ENCODE measurements at places on chromosomes 2 and 18. TPM values are rescaled to one million over a fixed set of nuclear protein-coding genes. Genes with fewer than 3 reads are reported as not detected.

The ZNF516 gene
- 22.9 TPM for total RNA-seq

The SLC30A3 gene
- under 0.01 TPM for total RNA-seq

The TFPI gene
- total RNA-seq: 292 TPM

The USP14 gene
- total RNA-seq: 13.4 TPM

The ALLC gene
- total RNA-seq: not detected

The PLCL1 gene
- 1.1 TPM for total RNA-seq

The VAMP5 gene
- total RNA-seq: 32.8 TPM

The HOXD12 gene
- not detected for total RNA-seq

The SCYGR4 gene
- total RNA-seq: not detected

The MOB4 gene
- total RNA-seq: 23.3 TPM

The FABP1 gene
- not detected for total RNA-seq

The UGT1A10 gene
- total RNA-seq: 0.83 TPM

The MPP4 gene
- 0.65 TPM for total RNA-seq

The CD28 gene
- under 0.01 TPM for total RNA-seq

The ABCG5 gene
- total RNA-seq: not detected

The MEP1B gene
- not detected for total RNA-seq

The ARMC9 gene
- 72.9 TPM for total RNA-seq

The DIS3L2 gene
- 16.4 TPM for total RNA-seq

The VIL1 gene
- not detected for total RNA-seq

The ALPP gene
- total RNA-seq: not detected

The MC4R gene
- not detected for total RNA-seq

The GREB1L gene
- total RNA-seq: not detected

The IL1RN gene
- 0.71 TPM for total RNA-seq

The GLB1L gene
- total RNA-seq: 38.6 TPM

The IMPACT gene
- 29.0 TPM for total RNA-seq

The OSR1 gene
- 36.5 TPM for total RNA-seq

The ACP1 gene
- total RNA-seq: 104 TPM

The RPL31 gene
- total RNA-seq: 2,106 TPM

The RAD51AP2 gene
- not detected for total RNA-seq

The TNS1 gene
- total RNA-seq: 74.4 TPM

The DPYSL5 gene
- total RNA-seq: not detected

The M1AP gene
- not detected for total RNA-seq

The UGT1A7 gene
- 0.46 TPM for total RNA-seq

The MC5R gene
- not detected for total RNA-seq

The DSC1 gene
- total RNA-seq: not detected

The KLHL29 gene
- total RNA-seq: 3.4 TPM

Data from smooth muscle cell of bladder (primary cell).